ENCODE measurements at places on chromosomes 5 and 9. TPM values are rescaled to one million over a fixed set of nuclear protein-coding genes. Genes with fewer than 3 reads are reported as not detected.

DNA sequence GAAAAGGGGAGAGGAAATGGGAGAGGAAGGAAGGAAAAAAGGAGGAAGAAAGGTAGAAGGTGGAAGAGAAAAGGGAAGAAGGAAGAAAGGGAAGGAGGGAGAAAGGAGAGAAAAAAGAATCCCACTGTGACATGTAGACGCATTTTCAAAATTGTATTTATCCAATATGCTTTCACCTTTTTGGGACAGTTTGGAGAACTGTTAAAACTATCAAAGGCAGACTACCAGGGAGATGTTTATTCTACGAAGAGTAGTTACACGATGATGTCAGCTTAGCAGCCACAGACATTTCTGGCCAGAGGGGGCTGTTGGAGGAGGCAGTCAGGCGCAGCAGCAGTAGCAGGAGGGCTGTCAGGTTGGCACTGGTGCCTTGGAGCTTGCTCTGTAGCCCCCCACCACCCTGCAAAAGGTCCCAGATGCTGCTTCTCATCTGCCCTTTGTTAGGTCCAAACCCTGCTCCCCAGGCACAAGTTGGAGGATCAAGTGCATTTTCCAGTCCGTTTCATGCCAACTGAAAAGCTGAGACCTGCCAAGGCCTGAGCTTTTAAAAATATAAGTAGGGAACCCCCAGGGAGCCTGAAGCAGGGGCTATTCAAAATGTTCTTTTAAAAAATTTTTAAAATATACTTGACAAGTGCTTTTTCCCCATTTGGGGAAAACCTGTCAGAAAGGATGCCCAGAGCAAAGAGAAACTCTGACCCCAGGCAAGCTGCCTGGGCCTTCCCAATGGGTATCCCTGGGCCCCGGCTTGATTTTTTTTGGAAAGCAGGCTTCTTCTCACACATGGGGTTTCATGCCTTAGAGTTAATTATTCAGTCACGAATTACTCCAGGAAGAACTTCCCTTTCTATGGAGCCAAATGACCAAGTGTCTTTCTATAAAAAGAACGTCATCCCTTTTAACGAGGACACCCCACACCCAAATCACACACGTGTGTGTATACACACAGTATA lies 203.3 kb downstream of the SLIT3 start:
- no peaks in the 10 kb centered on the region for H3K27me3 ChIP-seq
- H3K4me3 ChIP-seq, result no peak overlapping the region
- no peak for DNase-seq
- H3K4me1 ChIP-seq, result no peaks in the 10 kb centered on the region

GRCh38 chr5:35674049-35674448 lies 56.4 kb downstream of the SPEF2 start:
- no peak overlapping the region for H3K27ac ChIP-seq
- no peak overlapping the region for H3K4me3 ChIP-seq
- H3K36me3 ChIP-seq, result no peaks in the 10 kb centered on the region
- H3K4me1 ChIP-seq, result no peaks in the 10 kb centered on the region

- no peak overlapping the region for H3K27ac ChIP-seq
- H3K4me3 ChIP-seq, result no peak overlapping the region
- no peaks in the 10 kb centered on the region for H3K27me3 ChIP-seq
- H3K4me1 ChIP-seq, result no peaks in the 10 kb centered on the region
- no peak for DNase-seq
- no peaks in the 10 kb centered on the region for H3K36me3 ChIP-seq
Observed at GRCh38 chr5:124546643-124547042, 199.8 kb downstream of the ZNF608 start.

DNA sequence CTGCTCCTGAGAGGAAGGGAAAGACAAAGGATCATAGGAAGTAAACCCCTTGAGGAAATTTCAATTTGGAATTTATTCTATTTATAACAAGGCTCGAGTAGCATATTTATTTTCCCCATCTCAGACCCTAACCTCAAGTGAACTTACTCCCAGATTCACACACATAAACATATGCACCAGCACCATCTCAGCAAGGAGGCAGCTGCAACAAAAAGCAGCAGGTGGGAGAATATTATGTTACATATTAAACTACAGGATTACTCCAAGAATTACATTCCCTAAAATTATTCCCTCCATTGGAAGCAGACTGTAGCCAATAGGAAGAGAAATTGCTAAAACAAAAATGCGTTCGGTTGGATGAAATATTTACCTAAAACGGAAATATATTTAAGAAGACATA lies 108.4 kb upstream of the PRSS3 start:
- DNase-seq, result no peak
- H3K27me3 ChIP-seq, result no peaks in the 10 kb centered on the region
- H3K27ac ChIP-seq, result no peak overlapping the region
- no peak overlapping the region for H3K4me3 ChIP-seq
- no peaks in the 10 kb centered on the region for H3K4me1 ChIP-seq

- no peak for DNase-seq
- no peak overlapping the region for H3K4me3 ChIP-seq
- peaks cover 12% of the 10 kb centered on the region for H3K4me1 ChIP-seq
- H3K27ac ChIP-seq, result no peak overlapping the region
- H3K27me3 ChIP-seq, result no peaks in the 10 kb centered on the region
- no peaks in the 10 kb centered on the region for H3K36me3 ChIP-seq
Observed at GRCh38 chr9:27349698-27350080, 52.7 kb upstream of the EQTN start.

- no peaks in the 10 kb centered on the region for H3K36me3 ChIP-seq
- no peaks in the 10 kb centered on the region for H3K27me3 ChIP-seq
- peaks cover 18% of the 10 kb centered on the region for H3K4me1 ChIP-seq
- no peak overlapping the region for H3K4me3 ChIP-seq
- no peak for DNase-seq
Observed at GRCh38 chr5:172909931-172910502, 49.2 kb upstream of the RPL26L1 start.

DNA sequence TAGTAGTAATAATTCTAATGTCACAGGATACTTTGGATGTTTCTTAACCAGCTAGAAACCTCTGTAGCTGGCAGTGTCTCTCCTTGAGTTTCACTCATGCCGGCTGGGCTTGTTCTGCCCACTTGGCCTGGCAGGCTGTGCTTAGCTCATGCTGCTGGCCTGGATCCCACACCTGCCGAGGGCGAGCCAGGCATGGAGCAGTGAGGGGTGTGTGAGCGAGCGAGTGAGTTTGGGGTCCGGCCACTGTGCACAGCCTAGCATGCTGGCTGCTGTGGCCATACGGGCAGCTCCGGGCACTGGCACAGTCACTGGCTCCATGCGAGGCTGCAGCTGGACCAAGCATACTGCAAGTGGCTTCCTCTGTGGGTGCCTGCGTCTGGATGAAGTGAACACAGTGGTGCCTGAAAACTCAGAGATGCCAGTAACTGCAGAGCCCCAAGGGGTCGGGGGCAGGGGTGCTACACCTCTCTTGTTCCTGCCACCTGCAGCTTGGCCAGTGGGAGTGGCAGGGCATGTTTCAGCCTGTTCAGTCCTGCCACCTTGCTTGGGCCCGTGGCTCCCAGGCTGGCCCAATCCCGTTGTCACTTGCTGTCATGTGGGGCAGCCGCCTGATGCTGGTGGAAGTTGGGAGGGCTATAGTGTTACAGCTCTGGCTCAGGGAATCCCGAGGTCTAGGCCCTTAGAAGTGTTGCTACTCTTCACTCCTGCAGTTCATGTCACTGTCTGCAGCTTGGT lies 9.9 kb downstream of the FSD1L start:
- no peak overlapping the region for H3K27ac ChIP-seq
- DNase-seq, result no peak
- no peaks in the 10 kb centered on the region for H3K27me3 ChIP-seq
- no peaks in the 10 kb centered on the region for H3K36me3 ChIP-seq
- peaks cover 10% of the 10 kb centered on the region for H3K4me1 ChIP-seq
- H3K4me3 ChIP-seq, result no peak overlapping the region

- DNase-seq, result no peak
- H3K27ac ChIP-seq, result no peak overlapping the region
Observed at GRCh38 chr5:126020770-126021169, 402.4 kb upstream of the GRAMD2B start.

DNA sequence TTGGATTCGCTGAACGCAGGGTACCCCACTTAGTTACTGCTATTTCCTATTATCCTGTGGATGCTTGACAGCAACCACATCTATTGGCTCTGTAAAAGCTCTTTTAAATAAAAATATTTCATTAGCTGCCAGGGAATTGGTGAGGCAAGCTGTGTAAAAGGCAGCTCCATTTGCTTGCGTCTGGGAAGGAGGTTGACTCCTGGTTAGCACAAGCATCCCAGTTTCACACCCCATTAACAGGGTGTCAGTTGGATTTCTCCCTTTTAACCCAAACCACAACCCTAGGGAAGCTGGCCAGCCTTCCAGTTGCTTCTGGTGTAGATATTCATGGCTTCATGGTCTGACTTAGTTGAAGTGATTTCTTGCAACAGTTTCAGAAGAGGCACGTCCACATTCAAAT lies 151.0 kb downstream of the GPBP1 start:
- H3K27me3 ChIP-seq, result no peaks in the 10 kb centered on the region
- H3K4me3 ChIP-seq, result no peak overlapping the region

GRCh38 chr5:119187776-119188529 lies 117.1 kb downstream of the DMXL1 start:
- H3K4me1 ChIP-seq, result no peaks in the 10 kb centered on the region
- peak overlapping the region; percentile 40 for H3K27ac ChIP-seq
- no peak overlapping the region for H3K4me3 ChIP-seq
- H3K36me3 ChIP-seq, result no peaks in the 10 kb centered on the region

DNA sequence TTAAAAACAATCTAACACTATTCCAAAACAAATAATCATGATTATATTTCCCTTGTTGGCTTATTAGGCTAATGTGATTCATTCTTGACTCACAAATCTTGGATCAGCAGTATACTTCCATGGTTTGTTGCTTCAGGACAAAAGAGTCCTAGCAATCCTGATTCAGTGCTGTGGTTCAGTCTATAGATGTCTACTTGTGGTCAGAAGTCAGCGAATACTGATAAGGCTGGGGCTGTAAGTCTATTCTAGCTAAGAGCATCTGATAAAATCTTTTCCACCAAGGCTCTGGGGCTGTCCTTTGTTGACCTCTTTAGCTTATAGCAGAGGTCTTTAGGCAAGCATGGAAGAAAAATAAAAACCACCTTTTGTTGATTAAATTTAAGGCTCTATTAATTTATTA lies 4.4 kb upstream of the SMIM3 start:
- H3K4me1 ChIP-seq, result peaks cover 17% of the 10 kb centered on the region
- DNase-seq, result no peak
- H3K4me3 ChIP-seq, result no peak overlapping the region
- no peak overlapping the region for H3K27ac ChIP-seq
- H3K27me3 ChIP-seq, result no peaks in the 10 kb centered on the region

- H3K27me3 ChIP-seq, result no peaks in the 10 kb centered on the region
- no peaks in the 10 kb centered on the region for H3K36me3 ChIP-seq
- H3K4me3 ChIP-seq, result no peak overlapping the region
- no peaks in the 10 kb centered on the region for H3K4me1 ChIP-seq
- DNase-seq, result no peak
Observed at GRCh38 chr5:821504-821903, 29.3 kb downstream of the ZDHHC11 start.

DNA sequence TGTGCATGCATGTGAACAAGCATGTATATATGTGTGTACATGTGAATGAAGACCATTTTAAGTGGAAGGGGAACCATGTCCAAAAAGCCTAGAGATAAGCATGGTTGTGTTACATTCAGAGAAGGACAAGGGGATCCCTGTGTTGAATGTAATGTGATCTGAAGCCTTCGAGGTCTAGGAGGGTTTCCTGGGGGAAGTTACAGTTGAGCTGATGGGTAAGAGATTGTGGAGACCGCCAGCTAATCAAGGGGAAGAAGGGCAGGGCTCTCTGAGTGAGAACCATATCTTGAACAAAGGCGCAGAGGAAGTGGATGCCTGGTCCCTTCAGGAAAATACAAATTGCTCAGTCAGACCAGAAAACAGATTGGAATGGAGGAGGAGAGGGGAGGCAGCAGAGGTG lies 45.5 kb upstream of the TNFSF15 start:
- no peaks in the 10 kb centered on the region for H3K27me3 ChIP-seq
- no peak for DNase-seq
- no peaks in the 10 kb centered on the region for H3K4me1 ChIP-seq
- H3K27ac ChIP-seq, result no peak overlapping the region
- H3K36me3 ChIP-seq, result no peaks in the 10 kb centered on the region

DNA sequence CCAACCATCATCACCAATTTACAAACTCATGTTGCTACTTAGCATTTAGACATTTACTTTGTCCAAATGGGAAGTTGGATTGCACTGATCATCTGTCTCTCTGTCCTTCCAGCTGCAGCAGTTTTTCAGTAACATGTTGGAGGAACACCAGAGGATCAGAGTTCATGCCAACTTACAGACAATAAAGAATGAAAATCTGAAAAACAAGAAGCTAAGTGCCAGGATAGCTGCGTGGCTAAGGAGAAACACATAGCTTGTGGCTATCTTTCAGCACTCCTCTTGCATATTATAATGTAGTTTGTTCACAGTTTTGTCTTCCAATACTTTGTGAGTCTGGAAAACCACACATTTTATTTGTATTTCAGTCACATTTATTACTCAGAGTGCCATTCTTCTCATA lies 6.4 kb upstream of the ARL14EPL start:
- DNase-seq, result no peak
- H3K4me3 ChIP-seq, result no peak overlapping the region
- H3K27me3 ChIP-seq, result no peaks in the 10 kb centered on the region
- no peak overlapping the region for H3K27ac ChIP-seq

- H3K36me3 ChIP-seq, result no peaks in the 10 kb centered on the region
- H3K4me3 ChIP-seq, result no peak overlapping the region
- H3K27me3 ChIP-seq, result no peaks in the 10 kb centered on the region
- no peak overlapping the region for H3K27ac ChIP-seq
- DNase-seq, result no peak
Observed at GRCh38 chr5:104412649-104413240, 850.2 kb upstream of the NUDT12 start.

- H3K4me3 ChIP-seq, result no peak overlapping the region
- no peaks in the 10 kb centered on the region for H3K4me1 ChIP-seq
- no peak overlapping the region for H3K27ac ChIP-seq
- no peaks in the 10 kb centered on the region for H3K36me3 ChIP-seq
- DNase-seq, result no peak
Observed at GRCh38 chr9:85443190-85443598, 298.6 kb downstream of the AGTPBP1 start.

GRCh38 chr9:83154821-83155220 lies 91.9 kb upstream of the RASEF start:
- no peaks in the 10 kb centered on the region for H3K27me3 ChIP-seq
- no peak overlapping the region for H3K27ac ChIP-seq
- DNase-seq, result no peak
- H3K4me1 ChIP-seq, result no peaks in the 10 kb centered on the region
- no peak overlapping the region for H3K4me3 ChIP-seq
- no peaks in the 10 kb centered on the region for H3K36me3 ChIP-seq

- peaks cover 31% of the 10 kb centered on the region for H3K4me1 ChIP-seq
- peak; percentile 55 for DNase-seq
Observed at GRCh38 chr5:74257060-74257527, 383.4 kb downstream of the ENC1 start.

GRCh38 chr5:131965826-131966415 lies 20.5 kb upstream of the MEIKIN start:
- DNase-seq, result no peak
- no peaks in the 10 kb centered on the region for H3K27me3 ChIP-seq
- H3K4me3 ChIP-seq, result no peak overlapping the region
- no peaks in the 10 kb centered on the region for H3K4me1 ChIP-seq
- no peaks in the 10 kb centered on the region for H3K36me3 ChIP-seq
- no peak overlapping the region for H3K27ac ChIP-seq

PCDHGB1 gene
- not detected for polyA plus RNA-seq

GFRA3 gene
- not detected for polyA plus RNA-seq

FSTL4 gene
- 0.08 TPM for polyA plus RNA-seq

NXNL2 gene
- polyA plus RNA-seq, result 0.22 TPM

FRRS1L gene
- 0.03 TPM for polyA plus RNA-seq

NRARP gene
- polyA plus RNA-seq, result 0.94 TPM

CARTPT gene
- polyA plus RNA-seq, result not detected

FGF1 gene
- polyA plus RNA-seq, result 4.1 TPM

DMRTA1 gene
- 0.35 TPM for polyA plus RNA-seq

All from spleen (tissue), 13 donors.